Liver (tissue), 10 donors: ENCODE measurements at places on chromosomes 1 and 21.
A peak's percentile ranks its signal among the peaks of the same experiment; 100 is the strongest.

GRCh38 chr1:158107916-158108315 lies 72.8 kb upstream of the CD1D start:
- no peak for DNase-seq

- peak; percentile 83 for DNase-seq
These were observed 838 bp downstream of the CCDC28B start for GRCh38 chr1:32201011-32201855.

DNA sequence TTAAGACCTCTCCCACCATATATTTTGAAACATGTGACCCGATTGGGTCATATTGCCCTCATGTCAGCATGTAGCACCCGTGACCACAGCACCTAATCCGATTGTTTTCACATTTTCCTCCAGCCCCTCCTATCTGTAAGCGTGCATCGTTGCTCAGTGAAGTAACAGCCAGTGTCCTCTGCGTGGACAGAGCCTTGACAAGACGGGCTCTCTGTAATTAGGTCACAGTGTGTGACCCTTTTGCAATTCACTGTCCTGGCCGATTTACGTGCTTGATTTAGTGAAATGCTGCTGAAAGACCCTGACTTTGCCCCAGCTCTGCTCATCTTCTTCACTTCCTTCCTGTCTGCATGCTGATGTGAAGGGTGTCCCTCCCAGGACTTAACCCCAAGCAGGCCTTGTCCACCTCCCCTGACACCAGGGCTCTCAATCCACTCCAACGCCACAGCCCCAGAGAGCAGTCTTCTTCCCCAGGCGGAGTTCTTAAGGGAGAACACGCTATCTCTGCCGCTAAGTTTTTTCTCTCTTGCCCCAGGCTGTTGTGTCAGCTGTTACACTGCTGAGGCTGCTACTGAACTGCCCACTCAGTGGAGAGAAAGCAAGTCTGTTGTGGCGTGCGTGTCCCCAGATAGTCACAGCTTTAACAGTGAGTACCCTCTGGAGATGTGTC lies 19.4 kb downstream of the URB2 start:
- no peak for DNase-seq

- no peak for DNase-seq
These were observed 216.6 kb downstream of the HHIPL2 start for GRCh38 chr1:222331340-222331739.

- DNase-seq, result no peak
These were observed 8.4 kb downstream of the EFNA3 start for GRCh38 chr1:155086856-155087535.

GRCh38 chr1:44696789-44697345 lies 22.4 kb downstream of the ARMH1 start:
- DNase-seq, result no peak

DNA sequence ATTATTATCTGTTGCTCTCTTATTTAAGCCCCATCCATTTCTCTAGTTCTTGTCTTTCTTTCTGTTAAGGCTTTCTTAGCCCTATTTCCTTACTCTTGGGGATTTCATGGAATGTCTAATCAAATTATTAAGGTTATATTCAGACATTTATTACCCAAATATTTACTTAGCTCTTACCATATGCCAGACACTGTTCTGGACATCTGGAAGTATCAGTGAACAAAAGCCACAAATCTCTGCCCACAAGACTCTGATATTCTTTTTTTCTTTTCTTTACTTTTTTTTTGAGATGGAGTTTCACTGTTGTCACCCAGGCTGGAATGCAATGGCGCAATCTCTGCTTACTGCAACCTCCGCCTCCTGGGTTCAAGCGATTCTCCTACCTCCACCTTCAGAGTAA lies 74.3 kb upstream of the NBL1 start:
- DNase-seq, result no peak

DNA sequence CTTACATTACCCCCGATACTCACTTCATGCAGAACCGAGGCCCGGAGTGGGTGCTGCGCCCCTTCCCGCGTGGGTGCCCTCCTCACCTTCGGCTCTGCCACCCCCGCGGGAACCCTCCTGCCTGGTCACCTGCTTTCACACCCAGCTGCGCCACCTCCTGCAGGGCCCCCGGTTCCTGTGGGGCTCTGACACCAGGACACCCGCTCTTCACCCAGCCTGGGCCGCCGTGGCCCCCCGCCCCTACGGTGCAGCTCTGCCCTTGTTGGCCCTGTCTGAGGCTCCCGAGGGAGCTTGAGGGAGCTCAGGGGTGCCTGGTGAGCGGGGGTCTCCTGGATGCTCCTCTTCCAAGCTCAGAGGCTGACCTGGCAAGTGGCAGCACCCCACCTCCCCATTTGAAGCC lies 19.0 kb downstream of the RRP1 start:
- DNase-seq, result no peak

GRCh38 chr1:87644033-87644578 lies 315.4 kb downstream of the LMO4 start:
- DNase-seq, result no peak

DNA sequence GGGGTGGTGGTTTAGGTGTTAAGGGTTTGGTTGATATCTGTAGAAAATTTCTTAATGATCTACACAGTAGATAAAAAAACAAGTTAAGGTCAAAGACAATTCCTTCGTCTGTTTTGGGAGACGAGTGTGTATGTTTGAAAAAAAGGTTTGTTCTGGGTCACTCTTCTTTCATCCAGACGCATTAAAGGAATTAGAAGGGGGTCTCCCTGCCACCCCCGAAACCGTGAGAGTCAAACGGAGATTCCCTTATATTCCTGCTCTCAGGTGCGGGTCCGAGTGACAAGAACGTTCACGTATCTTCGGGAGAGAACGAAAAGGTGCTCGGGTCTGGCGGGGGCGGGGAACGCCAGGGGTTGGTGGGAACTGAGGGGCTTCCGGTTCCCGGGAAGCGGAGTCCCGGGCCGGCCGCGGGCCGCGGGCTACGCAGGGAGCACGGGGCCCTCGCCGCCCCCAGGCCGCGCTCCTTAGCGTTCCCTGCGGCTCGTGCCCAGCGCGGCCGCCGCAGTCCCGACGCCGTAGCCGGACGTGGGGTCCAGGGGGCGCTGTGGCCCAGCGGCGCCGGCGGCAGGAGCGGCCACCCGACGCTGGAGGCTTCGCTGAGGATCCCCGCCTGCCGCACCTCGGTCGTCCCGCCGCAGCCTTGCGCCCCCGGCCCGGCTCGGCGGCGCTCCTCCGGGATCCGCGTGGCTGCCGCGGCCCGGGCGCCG lies at the start of gene ZFYVE9:
Gene ZFYVE9, plus strand, starts transcription at position 577 of the 707 bp plus-strand sequence. CDS start 91,118 bp downstream, outside the sequence.
- peak; percentile 81 for DNase-seq

DNA sequence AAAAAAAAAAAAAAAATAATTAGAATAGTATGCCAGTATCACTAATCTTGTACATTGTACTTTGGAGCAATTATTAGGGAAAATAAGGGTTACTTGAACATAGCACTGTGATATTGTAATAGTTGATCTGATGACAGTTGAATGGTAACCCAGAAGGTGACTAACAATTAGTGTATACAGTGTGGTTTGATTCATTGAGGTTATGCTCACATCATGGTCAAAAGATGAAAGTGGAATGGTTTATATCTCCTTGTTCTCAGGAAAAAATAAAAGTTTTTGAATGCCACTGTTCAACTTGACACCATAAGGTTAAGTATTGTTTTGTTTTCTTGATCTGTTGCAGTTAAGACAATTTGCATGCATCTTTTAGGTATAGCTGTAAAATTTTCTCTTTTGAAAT lies 87.0 kb downstream of the GPR52 start:
- DNase-seq, result no peak

- DNase-seq, result no peak
These were observed 83.6 kb upstream of the LYST start for GRCh38 chr1:235950318-235950717.

DNA sequence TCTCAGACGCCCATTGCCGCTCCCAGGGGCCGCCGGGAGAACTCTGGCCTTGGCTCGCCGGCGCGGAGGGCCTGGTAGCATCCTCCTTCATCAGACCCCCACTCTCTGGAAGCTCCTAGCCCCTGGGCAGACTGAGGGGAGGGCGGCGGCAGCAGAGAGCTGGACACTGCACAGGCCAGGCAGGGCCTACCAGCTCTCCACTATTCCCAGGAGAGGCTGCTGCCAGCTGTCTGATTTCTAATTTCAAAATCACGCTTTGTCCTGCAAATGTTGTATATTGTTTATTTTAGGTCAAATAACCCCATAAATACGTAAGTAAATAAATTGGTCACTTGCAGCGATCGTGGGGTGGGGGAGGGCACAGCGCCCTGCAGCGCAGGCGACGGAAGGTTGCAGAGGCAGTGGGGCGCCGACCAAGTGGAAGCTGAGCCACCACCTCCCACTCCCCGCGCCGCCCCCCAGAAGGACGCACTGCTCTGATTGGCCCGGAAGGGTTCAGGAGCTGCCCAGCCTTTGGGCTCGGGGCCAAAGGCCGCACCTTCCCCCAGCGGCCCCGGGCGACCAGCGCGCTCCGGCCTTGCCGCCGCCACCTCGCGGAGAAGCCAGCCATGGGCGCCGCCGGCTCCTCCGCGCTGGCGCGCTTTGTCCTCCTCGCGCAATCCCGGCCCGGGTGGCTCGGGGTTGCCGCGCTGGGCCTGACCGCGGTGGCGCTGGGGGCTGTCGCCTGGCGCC lies at the start of gene MTARC1:
Gene MTARC1, plus strand, starts transcription at position 577 of the 732 bp plus-strand sequence. Its CDS starts 32 bp downstream, at position 609.
- DNase-seq, result peak; percentile 74

DNA sequence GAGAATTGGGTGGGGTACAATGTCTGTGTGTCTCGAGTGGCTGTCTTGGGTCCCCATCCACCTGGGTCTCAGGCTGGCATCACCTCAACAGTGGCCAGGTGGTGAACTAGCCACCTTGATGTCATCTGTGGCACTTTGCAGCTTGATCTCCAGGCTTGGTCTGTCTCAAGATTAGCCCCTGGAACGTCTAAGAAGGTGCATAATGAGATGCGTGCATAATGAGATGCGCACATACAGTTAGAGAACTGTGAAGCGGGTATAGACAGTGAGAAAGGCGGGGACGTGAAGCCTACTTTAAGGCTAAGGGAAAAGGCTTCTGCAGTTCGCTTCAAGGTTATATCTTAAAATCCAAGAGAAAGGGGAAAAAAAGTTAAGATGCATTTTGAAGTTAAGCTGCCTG lies 98.7 kb downstream of the WDR4 start:
- no peak for DNase-seq

DNA sequence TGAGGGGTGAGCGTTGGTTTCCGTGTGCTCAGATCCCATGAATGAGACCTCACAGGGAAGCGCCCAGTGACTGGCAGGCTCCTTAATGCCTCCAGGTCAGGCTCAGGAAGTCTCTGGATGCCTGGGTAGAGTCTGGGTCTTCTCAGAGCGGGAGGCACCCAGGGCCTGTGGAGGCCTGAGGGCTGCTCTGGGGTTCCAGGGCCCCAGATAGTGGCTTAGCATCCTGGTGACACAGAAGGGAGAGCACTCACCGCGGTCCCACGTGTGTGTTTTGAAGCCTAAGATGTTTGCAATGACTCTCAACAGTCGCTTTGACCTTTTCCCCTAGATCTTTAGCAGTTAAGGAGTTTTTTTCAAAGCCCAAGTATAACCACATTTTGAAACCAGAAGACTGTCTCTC lies 25.0 kb downstream of the PRMT2 start:
- DNase-seq, result no peak

DNA sequence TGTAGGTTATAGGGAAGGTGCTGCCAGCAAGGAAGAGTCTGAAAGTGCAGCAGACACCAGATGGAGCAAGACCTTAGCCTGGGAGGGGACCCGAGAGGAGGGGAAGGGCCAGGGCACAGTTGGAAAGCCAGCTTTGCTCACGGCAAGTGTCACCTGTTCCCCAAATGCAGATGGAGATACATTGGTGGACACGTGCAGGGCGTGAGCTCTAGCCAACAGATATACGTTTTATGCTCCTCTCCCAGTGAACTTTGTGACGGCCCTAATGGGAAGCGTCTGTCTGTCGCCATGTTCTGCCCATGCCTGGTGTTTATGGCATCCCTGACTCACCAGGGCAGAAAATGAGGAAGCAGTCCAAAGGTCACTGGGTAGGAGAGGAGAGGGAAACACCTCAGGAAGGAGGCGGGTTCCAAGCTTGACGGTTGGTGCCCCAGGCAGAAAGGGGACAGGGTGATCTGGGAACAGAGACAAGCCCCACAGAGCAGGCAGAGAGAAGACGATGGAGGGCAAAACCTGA lies 7.6 kb downstream of the GPA33 start:
- no peak for DNase-seq

- DNase-seq, result no peak
These were observed 125.9 kb downstream of the RGS21 start for GRCh38 chr1:192442736-192443135.

- DNase-seq, result no peak
These were observed 12.7 kb downstream of the CSF1 start for GRCh38 chr1:109923131-109923945.

- DNase-seq, result no peak
These were observed 36.6 kb downstream of the DMRTB1 start for GRCh38 chr1:53495633-53496345.

- DNase-seq, result no peak
These were observed 13.6 kb downstream of the RD3 start for GRCh38 chr1:211478376-211478775.

- DNase-seq, result no peak
These were observed 2.4 kb downstream of the ACTA1 start for GRCh38 chr1:229431284-229432115.

DNA sequence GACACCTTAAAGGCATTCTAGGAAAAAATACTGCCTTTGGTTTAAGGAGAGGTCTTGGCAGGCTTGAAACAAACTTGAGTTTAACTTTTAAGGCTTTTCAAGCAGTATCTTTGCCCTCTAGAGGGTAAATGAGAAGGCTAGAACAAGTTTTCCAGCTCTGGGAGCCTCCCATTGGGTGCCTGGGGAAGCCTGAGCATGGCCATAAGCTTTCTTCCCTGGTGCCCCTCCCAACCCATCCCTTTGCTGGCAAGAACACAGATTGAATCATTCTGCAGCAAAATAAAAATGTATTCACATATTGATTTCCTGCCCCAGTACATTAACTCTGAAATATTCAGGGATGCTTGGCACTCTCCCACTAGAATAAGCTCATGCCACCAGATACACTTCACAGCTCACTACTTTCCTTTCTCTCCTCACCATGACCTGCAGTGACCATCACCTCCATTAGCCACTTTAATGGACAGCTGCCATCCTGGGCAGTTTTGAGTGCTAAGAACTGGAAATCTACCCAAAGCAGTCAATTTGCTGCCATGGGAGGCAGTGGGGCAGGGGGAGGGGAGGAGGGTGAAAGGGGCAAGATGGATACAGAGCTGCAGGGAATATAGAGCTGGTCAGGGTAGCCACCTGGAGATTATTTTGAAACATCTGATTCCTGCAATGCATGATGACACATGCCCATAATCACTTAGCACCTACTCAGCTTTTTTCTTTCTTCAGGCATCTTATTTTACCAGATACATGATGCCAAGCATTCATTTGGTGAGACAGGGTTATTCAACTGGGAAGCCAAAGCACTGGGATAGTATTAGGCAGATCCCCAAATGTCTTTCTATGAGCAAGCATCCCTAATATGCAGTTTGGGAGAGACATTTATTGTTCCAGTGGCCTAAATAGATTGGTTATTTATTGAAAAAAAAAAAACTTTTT lies 140.6 kb downstream of the SYT2 start:
- DNase-seq, result no peak

DNA sequence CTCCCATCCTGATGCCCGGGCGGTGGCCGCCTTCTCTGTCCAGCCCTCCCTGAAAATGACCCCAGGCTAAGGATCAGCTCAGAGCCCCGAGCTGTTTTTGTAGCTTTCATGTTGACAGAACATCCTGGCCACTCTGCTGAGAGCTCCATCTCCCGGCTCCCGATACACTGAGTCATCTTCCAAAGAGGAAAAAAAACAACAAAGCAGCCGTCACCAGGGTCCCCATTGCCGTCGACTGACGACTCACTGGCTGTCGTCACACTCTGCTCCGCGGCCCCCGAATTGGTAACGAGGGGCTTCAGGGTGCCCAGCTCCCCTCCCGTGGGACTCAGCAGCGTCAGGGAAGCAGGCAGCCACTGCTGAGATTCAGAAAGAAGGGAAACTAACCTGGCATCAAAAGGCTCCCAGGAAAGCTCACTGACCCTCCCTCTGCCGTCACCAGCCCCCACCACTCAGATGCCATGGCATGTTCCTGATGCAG lies 67.2 kb downstream of the CD46 start:
- no peak for DNase-seq
